ENCODE measurements at places on chromosomes 4 and X.

DNA sequence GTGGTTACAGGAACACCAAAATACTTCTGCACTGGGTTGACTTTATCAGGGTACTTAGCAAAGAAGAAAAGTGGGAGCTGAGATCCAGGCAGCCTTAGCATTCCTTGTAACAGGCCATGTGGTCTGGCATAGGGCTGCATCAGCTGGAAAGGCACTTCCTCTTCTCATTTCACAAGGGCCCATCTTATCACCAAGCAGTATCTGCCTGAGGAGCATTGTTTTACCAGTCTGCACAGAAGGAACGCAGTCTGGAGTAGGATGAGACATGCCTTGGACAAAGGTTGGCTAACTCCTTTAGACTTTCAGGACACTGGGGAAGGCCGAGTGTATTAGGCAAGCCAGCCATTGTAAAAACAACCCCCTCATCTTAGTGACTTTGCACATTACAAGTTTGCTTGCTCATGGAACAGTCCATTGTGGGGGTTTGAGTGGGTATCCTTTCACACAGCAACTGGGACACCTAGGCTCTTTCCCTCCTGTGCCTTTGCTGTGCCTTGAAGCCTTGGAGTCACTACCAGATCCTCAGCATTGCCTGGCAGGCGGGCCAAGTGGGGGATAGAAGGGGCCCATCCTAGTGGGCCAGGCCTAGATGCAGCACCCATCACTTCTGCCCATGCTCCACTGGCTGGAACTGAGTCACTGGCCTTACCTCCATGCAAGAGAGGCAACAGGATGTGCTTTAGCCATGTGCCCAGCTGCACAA is 4.6 kb downstream of the SUV39H1 start:
- no peak for DNase-seq

- no peak for DNase-seq
These were observed 28.5 kb downstream of the EDNRA start for GRCh38 chr4:147509386-147509785.

GRCh38 chr4:168293386-168293975 is 25.1 kb downstream of the DDX60 start:
- DNase-seq, result no peak

GRCh38 chrX:64093761-64094160 is 111.7 kb downstream of the AMER1 start:
- peak; percentile 36 for DNase-seq

GRCh38 chr4:168524006-168524405 is 27.2 kb downstream of the PALLD start:
- DNase-seq, result peak; percentile 24
